Retinal pigment epithelial cell (primary cell): ENCODE measurements at places on chromosomes 2 and 18.

DNA sequence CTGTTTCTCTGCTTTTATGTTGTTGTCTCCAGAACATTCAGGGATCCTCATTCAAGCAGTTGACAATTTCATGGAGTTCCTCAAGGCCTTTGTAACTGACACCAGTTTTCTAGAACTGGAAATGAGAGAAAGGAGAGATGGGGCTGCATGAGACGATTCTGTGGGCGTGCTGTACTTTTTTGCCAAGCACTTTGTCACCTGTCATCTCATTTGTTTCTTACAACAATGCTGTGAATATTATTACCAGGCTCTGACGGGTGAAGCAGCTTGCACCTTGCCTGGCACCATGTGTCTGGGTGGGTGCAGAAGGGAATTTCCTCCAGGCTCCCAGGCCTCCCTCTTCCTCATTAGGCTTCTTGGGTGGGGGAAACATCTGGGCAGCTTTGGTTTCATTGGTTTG, 22.2 kb upstream of the ATOH8 start:
- no peak for DNase-seq

DNA sequence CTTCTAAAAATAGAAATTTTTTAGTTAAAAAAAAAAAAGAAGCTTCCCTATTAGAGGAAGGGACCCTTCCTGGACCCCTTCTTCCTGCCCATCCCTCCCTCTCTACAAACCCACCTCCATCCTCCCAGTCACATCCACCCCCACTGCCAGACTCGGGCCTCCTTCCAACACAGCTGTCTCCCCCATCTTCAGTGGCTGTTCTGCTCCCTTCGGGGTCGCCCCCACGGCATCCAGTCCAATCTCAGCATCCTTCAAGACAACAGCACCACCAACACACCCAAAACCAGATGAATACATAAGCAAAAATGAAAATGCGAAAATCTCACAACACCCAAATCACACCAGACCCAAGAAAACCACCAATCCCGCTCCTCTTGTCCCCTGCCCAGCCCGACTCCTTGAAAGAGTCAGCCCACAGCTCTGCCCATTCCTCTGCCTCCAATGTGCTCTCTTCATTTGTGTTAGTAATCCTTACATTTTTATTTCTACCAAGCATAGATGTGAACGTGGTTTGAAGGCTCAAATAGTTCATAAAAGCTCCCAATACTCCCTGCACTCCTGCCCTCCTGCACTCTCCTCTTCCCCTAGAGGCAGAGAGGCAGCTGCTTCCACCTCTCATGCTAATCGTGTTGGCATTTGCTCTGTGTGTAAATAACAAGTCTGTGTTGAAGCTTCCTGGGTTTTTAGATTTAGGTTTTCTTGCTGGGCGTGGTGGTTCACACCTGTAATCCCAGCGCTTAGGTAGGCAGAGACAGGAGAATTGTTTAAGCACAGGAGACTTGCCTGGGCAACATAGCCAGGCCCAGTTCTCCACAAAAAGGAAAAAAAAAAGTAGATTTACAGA, 37.0 kb downstream of the MAL start:
- no peak for DNase-seq

DNA sequence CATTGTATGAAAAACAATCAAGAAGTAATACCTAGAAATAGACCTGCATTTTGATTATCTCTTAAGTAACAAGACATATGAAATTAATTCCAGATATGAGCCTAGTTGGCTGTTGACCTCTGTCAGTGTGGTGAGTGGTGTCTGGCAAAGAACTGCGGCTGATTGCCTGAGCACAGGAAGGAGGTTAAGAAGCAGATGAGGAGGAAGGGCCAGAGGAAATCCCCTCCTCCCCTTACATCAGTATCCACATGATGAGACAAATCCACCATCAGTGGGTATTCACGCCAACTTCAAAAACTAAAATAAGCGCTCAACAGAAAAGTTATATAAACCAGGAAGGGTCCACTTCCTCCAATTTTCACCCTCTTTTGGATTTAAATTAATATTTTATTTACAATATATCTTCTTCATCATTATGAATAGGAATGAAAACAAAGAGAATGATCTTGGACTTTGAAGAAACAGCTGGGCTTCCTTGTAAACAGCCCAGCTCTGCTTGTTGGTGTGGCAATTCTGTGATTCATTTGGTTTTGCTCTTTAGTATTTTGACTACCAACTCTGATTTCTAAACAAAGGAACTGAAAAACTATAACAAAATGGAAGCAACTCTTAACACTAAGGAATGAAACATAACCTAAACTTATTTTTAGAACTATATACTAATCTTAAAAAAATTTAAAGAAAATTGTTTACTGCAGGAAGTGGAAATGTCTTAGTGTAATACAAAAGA, 27.3 kb downstream of the RFTN2 start:
- no peak for DNase-seq

GRCh38 chr2:58073751-58074150, 27.1 kb downstream of the VRK2 start:
- no peak for DNase-seq

GRCh38 chr18:51739044-51739666, 541.7 kb upstream of the MEX3C start:
- no peak for DNase-seq

GRCh38 chr2:196985511-196986183, 59.1 kb upstream of the PGAP1 start:
- DNase-seq, result no peak

GRCh38 chr2:15432642-15433256, 128.4 kb downstream of the NBAS start:
- no peak for DNase-seq

DNA sequence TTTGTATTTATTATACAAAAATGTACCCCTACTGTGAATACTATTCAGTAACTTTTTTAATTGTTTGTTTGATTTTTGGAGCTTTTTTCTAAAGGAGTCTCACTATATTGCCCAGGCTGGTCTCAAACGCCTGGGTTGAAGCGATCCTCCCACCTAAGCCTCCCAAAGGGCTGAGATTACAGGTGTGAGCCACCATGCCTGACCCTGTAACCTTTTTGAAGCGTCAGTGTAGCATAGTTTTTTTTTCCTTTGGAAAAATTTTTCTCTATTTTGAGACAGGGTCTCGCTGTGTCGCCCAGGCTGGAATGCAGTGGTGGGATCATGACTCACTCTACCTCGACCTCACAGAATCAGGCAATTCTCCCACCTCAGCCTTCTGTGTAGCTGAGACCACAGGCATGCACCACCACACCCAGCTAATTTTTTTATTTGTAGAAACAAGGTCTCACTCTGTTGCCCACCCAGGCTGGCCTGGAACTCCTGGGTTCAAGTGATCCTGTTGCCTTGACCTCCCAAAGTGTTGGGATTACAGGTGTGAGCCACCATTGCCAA, 2.0 kb downstream of the GMCL1 start:
- DNase-seq, result no peak

DNA sequence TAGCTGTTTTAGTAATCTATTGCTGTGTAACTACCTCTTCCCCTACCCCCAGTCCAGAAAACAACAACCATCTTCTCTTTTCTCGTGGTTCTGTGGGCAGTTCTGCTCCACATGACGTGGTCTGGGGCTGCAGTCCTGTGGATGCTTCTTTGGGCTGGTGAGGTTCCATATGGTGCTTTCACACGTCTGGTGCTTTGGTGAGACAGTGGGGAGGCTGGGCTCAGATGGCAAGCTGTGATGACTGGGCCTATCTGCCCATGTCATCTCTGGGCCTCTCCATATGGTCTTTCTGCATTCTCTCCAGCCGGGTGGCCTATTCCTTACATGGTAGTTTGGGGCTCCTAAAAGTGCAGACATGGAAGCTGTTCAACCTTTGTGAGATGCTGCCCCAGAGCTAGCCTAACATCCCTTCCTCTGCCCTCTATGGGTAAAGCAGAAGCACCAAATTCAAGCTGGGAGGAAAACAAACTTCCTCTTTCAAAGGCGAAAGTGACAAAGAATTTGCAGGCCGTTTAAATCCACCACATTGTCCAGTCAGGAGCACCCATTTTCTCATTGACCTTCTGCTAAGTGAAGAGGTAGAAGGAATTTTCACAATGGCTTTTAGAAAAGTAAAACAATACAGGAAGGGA, 68.3 kb upstream of the IL1R1 start:
- no peak for DNase-seq

DNA sequence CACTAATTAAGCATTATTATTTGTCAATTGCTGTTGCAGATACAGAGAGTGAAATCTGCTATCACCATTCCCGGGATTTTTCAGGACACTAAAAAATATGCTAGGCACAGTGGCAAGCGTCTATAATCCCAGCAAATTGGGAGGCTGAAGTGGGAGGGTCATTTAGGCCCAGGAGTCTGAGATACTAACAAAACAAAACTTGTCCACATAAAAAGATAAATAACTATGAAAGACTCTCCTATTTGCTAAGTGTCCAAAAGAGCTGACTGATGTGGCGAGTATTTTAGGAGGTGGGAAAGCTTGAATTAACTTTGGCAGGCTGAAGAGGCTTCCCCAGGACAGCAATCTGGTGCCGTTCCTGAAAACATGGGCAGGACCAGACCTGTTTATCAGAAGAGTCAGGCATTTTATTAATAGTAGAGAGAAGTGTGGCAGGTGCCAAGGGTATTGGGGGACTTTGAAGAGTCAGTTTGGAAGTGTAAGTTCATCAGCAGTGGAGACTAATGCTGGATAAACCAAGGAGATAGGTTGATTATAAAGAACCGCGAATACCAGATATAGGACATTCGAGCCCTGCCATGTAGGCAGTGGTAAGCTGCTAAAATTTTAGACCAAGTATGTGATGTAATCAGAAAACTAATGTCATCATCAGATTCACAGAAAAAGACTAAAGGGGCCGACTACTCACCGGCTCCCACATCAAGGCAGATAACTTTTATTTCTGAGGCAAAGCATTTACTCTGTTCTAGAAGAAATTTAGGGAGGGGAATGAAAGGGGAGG, 201.8 kb downstream of the EPHA4 start:
- DNase-seq, result no peak

- no peak for DNase-seq
These were observed 53.1 kb upstream of the NOSTRIN start for GRCh38 chr2:168749297-168749696.

DNA sequence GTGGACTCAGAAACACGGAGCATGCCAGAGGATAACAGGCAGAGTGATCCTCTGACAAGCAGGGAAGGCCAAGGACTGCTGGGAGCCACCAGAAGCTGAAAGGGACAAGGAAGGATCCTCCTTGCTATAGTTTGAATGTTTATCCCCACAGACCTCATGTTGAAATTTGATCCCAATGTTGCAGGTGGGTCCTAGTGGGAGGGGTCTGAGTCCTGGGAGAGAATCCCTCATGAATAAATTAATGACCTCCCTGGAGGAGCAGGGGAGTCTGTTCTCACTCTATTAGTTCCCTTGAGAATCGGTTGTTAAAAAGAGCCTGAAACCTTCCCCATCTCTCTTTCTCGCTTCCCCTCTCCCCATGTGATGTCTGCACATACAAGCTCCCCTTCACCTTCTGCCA, 124.4 kb downstream of the FBXO15 start:
- no peak for DNase-seq

DNA sequence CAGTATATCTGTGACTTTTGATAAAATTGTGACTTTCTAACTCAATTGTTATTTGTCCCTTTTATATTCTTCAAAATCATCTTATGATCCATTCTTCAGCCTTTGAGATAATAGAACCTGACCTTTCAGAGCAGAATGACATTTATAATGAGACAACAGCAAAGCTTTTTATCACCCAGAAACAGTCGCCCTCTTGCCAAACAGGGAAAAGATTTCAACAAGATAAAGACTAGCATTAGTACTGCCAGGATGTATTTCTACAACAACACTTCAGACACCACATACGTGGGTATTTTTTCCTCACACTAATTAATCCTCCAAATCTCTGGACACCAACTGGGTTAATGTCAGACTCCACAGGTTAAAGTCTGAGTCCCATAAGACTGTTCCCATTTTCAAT, 249.0 kb downstream of the ZNF804A start:
- DNase-seq, result no peak

GRCh38 chr18:46497129-46497528, 159.9 kb downstream of the LOXHD1 start:
- no peak for DNase-seq

DNA sequence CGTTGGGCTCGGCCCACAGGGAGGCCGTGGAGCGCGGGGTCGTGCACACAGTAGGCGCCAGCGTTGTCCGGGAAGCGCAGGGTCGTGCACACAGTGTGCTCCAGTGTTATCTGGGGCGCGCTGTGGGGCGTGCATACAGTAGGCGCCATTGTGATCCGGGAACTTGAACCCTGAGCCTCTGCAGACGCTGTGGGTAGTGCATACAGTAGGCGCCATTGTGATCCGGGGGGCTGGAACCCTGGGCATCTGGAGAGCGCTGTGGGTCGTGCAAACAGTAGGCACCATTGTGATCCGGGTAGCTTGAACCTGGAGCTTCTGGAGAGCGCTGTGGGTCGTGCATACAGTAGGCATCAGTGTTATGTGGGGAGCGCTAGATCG, 793 bp downstream of the ZNF236 start:
- DNase-seq, result no peak

GRCh38 chr2:83915381-83915780, 543.7 kb downstream of the SUCLG1 start:
- DNase-seq, result no peak

GRCh38 chr18:35123811-35124210, 82.6 kb downstream of the MAPRE2 start:
- no peak for DNase-seq

DNA sequence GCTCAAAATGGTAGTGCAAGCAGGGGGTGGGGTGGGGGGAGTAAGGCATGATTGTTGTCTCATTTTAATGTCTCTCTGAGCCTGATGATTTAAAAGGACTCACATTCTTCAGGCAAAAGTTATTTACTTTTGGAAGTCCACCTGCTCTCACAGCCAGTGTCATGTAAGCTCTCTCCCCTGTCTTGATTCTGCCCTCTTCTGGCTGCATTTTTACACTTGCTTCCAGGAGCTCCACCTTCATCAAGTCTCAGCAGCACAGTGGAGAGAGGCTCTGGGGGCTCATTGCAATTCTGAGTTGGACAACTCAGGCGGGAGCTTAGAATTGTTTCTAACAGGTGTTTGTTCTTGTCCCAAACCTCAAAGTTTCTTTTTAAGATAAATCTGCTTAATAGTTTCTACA, 39.2 kb downstream of the GNAL start:
- no peak for DNase-seq

- DNase-seq, result no peak
These were observed 58.3 kb upstream of the ID2 start for GRCh38 chr2:8623576-8623957.

DNA sequence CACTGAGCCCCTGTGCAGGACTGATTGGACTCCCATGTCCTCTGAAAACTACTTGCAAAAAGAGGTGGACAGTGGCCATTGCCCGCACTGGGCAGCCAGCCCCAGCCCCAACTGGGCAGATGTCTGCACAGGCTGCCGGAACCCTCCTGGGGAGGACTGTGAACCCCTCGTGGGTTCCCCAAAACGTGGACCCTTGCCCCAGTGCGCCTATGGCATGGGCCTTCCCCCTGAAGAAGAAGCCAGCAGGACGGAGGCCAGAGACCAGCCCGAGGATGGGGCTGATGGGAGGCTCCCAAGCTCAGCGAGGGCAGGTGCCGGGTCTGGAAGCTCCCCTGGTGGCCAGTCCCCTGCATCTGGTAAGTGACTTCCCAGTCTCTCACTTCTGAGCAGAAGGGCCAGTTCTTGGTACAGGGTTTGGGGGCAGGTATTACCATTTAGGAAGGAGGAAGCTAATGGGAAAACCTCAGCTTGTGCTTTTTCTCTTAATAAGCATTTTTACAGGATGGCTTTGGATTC, 44.1 kb downstream of the TNFRSF11A start:
- no peak for DNase-seq
